CD4-positive, alpha-beta T cell treated with Interleukin-12 subunit alpha and Interleukin-12 subunit beta, for 1 hour (primary cell): ENCODE measurements at places on chromosomes 11 and 22.

DNA sequence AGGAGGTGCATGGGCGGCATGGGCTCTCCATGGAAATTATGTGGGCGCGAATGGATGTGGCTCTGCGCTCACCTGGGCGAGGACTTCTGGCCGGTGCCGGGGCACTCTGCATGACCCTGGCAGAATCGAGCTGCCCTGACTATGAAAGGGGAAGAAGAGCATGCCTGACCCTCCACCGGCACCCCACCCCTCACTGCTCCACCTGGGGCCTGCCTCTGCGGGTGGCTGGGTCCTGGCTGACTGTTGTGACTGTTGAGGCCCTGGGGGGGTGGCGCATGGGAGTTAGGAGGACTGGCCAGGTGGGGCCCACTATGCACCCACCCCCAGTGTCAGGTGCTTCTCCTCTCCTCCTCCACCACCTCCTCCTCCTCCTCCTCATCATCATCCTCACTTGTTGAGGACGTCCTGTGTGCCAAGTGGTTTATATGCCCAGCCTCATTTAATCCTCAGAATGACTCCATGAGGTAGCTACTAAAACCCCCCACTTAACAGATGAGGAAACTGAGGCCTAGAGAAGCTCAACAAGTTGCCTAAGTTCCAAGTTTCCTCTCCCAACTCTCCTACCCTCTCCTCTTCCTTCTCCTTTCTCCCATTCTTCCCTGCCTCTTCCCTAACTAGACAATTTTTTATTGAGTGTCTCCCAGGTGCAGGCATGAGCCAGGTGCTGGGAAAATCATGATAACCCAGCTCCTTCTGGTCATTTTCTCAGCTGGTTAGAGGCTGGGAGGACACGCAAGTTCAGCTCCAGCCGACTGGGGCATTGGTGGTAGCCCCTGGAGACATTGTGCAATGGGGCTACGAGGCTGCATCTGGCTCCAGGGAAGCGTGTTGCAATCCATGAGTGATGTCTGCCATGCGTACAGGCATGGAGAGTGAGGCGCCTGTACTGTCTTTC, 2.3 kb downstream of the MYEOV start:
- DNase-seq = peak; percentile 10

DNA sequence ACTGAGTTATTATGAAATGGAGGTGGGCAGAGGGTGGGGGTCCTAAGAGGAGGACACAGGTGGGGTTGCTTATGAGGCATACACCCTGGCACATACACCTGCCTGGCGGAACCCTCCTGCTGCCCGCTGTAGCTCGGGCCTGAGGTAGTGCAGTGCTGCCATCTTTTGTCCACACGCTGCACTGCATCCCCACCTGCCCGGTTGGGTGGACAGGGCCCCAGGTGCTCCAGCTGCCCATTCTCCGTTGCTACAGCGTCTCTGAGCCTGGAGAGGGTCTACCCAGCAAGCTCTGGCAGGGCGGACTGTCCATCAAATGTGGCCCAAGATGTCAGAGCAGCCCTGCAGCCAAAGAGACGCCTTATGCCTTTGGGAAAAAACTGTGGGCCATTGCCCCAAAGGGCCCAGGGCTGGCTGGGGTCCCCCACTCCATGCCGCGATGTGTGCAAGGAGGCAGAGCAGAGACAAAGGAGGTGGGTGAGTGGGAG, 131.2 kb downstream of the BUD13 start:
- DNase-seq = peak; percentile 4

DNA sequence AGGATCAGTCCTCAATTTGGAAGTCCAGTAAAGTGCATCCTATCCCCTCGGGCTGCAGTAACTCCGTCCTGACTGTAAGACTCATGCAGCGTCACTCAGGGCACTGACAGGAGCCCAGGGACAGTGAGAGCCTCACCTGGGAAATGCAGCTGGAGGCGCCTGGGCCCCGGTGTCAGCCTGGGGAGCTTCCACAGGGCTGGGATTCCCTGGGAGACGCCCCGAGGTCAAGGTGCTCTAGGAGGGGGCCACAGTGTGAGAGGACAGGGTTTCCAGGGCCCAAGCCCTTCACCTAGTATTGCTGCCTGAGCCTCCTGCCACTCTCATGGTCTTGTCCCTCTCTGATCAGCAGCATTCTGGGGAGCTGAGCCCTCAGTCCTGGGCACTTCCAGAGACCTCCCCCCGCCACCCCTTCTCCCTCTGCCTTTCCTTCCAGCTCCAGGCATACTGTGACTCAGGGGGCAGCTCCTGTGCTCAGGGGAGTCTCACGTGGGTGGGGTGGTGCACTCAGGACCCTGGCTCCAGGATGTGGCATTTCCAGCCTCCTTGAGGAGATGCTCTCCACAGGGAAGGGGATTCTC, 99.1 kb upstream of the IGLL5 start:
- no peak for DNase-seq

DNA sequence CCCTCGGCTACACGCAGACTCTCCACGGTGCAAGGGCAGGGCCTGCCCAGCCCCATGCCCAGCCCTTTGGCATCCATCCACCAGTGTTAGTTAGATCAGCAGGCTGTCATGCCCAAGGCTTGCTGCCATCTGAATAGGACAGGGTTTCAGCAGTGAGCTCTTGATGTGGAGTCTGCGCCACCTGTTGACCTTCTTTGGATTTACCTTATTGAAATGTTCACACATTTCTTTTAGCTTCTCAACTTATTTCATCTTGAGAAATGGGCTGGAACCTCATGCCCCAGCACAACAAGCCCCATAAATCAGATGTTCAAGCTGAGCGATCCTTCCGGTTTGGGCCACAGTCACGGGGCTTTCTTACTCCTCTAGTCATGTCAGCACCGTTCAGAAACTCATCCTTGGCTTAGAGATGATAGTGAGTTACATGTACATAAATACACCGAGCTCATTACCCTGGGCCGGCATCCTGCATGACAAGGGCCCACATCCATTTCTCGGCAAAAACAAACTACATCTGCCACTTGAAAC, 61.7 kb downstream of the PARVB start:
- peak; percentile 42 for DNase-seq

GRCh38 chr11:43261775-43262174, 50.0 kb upstream of the API5 start:
- no peak for DNase-seq

DNA sequence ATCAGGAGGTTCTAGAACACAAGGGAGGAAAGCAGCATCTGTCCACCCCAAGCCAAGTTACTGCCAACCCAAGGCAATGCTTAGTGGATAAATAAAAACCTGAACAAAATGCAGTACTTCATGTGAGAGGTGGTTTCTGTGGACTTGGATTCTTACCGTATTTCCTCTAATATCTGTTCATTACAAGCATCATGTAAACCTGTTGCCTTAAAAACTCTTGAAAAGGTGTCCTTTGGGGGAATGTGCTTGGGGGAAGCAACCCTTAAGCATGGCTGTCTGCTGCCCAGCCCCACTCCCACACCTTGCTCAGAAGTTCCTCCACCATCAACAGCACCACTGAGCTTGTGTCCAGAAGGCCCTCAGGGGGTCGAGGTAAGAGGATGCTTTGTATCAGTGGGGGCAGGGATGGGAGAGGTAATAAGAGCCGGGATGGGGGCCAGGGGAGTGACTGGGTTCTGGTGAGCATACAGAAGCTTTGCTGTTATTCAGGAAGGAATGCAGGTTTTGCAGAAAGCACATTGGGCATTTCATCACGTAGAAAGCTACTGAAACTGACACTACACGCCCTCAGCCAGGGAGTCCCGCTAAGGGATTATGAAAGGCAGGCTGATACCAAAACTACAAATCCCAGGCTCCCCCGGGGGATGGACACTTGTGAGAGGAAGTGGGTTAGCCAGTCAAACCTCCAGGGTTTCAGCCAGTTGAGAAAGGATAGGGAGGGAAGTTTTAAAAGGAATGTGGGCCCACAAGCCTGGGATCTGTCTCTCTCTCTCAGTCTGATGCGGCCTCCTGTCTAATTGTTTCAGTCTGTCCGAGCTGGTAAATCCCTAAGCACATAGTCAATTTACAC, 52.0 kb downstream of the KCNJ1 start:
- no peak for DNase-seq

- DNase-seq = no peak
These were observed 196.7 kb upstream of the TBCEL start for GRCh38 chr11:120827198-120827597.

DNA sequence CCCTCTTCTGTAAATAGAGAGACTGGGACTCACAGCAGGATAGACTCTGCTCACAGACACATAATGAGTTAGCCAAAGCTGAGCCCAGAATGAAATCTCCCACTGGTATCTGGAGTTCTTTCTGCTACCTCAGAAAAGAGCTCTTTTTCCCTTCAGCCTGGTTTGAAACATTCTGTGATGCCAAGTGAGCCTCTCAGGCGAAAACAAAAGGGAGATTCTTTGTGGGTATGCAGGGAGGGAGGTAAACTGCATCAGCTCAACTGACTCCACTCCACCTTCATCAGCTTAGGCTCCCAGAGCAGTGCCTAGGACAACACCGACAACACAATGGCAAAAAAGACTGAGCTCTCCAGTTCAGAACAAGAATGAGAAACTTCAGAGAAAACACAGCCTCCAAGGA, 55.1 kb upstream of the SCUBE2 start:
- DNase-seq = no peak

- DNase-seq = no peak
These were observed 293.5 kb downstream of the TBC1D22A start for GRCh38 chr22:47055921-47056320.

DNA sequence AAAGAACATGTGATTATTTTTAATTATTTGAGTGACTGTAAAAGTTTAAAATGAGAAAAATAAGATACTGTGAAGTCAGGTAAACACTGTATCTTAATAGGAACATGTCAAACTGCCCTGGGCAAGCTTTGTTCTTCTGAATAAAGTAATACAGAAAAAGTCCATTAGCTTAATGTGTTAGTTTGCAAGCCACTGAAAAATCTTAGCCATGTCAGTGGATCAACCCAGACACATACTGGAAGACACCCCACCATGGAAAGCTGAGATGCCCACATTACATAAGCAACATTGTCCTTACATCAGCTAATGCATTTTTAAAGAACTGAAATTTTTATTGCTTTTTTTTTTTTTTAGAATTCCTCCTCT, 155.2 kb downstream of the BBOX1 start:
- DNase-seq = no peak

DNA sequence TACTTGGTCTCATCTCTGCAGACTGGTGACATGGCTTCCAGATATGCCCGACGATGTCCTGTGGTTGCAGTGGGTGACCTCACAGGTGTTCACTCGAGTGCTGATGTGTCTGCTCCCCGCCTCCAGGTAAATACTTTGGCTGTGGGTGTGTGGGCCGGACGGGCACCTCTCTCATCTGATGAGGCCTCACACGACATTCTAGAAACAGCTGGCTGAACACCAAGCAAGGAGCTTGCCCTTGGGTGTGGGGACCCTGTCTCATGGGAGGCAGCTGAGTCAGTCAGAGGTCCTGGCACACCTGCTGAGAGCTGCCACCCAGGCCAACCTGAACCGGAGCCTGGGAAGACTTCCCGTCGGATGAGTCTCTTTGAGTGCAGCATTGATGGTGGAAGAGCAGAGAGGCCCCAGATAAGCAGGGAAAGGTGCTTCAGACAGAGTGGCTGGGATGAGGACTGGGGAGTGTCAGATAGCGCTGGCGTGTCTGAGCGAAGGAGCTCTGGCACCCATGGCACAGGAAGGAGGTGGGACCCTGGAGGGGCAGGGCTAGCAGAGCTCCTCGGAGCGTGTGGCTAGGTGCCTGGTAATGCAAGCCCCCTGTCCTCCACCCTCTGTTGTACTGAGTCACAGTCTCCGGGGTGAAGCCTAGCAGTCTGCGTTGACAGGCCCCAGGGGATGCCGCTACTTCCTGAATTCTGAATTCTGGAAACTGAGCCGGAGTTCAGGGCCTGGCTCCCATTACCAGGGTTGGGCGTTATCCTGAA, 10.4 kb upstream of the SAMM50 start:
- DNase-seq = no peak

GRCh38 chr11:102843489-102843888, at the start of gene MMP3:
Gene MMP3, minus strand, starts transcription at chr11:102843609. Its CDS starts 63 bp downstream, at chr11:102843546.
- DNase-seq = no peak

DNA sequence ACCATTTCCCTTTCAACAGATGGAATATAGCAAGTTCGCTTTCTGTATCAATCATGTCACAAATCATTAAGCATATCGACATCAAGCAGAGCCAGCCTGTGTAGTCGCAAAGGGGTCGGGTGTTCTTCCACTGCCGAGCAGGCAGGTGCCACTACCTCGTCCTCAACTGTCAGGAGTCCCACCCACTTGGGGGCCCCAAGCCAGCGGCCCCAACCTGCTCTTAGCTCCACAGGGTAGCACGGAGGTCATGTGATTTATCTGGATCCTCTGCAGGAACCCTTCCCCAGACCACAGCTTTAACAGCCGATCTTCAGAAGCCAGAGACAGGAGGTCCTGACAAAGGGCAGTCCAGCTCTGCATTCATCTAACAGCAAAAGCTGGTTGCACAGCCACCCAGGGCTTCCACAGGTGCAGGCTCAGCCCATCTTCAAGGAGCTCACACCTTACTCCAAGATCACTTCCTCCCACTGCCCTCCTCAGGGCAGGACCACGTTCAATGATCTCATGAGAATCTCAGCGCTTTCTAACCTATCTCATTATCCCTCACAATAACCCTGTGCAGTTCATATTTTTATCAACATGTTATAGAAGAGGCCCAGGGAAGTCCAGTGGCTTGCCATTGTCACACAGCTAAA, 110.2 kb downstream of the TRIM29 start:
- DNase-seq = no peak

GRCh38 chr11:10477690-10478046, 22.6 kb downstream of the AMPD3 start:
- DNase-seq = no peak

DNA sequence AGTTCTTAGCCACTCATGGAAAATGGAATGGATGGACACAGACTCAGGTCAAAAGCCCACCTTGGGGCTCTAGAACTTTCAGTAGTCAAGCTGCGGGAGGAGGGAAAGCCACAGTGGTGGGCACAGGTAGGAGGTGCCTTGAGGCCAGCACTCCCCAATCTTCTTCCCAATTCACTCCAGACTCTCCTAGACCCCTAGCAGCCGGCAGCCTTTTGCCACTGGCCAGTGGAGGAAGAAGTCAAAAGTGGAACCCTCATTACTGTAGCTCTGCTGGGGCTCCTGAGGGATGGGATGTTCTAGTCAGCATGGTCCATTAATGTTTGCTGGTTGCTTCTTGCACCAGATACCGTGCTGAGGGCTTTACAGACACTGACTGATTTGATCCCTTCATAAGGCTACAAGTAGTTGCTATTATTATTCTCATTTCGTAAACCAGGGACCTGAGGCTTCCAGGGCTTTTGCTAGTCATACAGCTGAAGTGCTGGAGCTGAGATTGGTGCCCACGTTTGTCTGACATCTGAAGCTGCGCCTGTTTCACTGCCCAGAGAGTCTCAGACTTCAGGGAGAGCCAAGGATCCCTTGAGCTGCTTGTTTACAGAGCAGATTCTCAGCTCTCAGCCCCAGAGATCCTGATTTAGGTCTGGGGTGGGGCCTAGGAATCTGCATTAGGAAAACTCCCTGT, 1.1 kb downstream of the UCP3 start:
- DNase-seq = no peak

- DNase-seq = no peak
These were observed 7.9 kb downstream of the CCDC134 start for GRCh38 chr22:41808400-41808799.

GRCh38 chr11:10653946-10654810, 39.4 kb downstream of the IRAG1 start:
- DNase-seq = peak; percentile 65

GRCh38 chr11:100872951-100873740, 186.1 kb downstream of the ARHGAP42 start:
- DNase-seq = no peak

GRCh38 chr11:114158421-114158820, 98.9 kb downstream of the ZBTB16 start:
- no peak for DNase-seq

- DNase-seq = no peak
These were observed 14.5 kb downstream of the HSPA8 start for GRCh38 chr11:123047266-123047946.

- DNase-seq = no peak
These were observed 2.0 kb downstream of the CDKN1C start for GRCh38 chr11:2883640-2883978.
